ENCODE measurements at places on chromosomes 7 and 10.

DNA sequence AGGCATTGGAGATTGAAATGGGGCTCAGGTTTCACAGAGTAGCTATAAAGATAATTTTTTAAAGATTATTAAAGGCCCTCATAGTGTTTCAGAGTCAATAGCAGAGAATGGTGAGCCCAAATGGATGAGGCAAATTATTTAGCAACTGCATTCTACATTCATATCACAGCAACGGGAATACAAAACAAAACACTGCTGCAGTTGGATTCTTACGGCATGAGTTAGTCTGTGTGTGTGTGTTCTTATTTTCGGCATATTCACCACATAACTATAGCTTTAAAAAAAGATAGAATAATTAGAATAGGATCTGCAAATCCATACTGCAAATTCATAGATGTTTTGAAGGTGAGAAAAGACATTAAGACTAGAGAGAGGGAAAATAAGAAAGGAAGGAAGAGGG lies 66.0 kb downstream of the SUGCT start:
- no peak for DNase-seq

- DNase-seq: no peak
Observed at GRCh38 chr10:107741971-107742370, 577.5 kb upstream of the SORCS1 start.

GRCh38 chr7:73521636-73522104 lies 423 bp downstream of the BAZ1B start:
- DNase-seq: no peak

DNA sequence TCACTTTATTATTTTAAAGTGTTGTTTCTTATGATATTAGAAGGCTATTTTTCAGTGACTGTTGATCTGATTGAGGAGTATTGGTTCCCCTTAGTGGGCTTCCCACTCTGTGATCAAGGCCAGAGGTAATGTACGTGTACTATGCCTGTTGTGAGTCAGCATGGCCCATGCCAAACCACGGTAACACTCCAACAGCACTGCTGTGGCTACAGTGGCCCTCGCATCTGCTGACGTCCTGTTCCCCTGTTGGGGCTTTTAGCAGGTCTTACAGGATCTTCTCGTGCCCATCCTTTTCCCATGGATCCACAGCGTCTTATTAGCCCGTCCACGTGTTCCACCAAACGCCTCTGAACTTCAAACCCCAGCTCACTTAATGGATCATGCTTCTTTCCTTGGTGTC lies 964.6 kb upstream of the CELF2 start:
- DNase-seq: no peak

DNA sequence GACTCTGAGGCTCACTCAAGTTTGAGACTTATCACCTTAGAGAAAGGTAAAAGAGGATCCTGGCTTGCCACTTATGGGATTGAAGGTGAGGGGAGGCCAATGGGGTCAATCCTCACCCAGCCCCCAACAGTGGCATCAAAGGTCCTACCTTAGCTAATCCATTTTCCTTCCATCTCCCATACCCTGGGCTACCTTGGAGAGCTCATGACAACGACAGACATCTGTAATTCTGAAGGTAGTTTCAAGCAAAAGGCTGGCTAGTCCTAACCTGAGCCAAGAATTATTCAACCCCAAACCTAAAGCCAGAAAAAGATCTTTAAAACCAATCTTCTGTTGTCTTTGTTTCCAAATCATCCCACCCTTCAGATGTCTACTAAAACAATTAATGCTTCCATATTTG lies 179.2 kb upstream of the GHITM start:
- DNase-seq: no peak

- DNase-seq: no peak
Observed at GRCh38 chr7:13851736-13852135, 137.7 kb downstream of the ETV1 start.

DNA sequence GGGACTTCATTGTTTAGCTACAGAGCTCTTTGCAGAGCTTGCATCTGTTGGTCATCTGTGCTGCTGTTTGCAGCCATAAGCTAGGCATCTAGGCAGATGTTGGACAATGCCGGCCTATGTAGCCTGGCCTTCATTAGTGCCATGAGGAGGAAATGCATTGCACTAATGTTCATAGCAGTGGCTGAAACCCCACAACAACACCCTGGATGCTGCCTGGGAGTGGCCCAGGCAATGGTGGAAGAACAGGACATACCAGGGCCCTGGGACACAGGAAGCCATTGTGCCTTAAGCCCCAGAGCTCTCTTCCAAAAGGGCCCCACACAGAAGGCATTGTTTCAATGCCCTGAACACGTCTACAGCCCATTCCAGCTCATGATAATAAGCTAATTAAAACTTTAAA lies 131.5 kb upstream of the LYZL1 start:
- DNase-seq: no peak

DNA sequence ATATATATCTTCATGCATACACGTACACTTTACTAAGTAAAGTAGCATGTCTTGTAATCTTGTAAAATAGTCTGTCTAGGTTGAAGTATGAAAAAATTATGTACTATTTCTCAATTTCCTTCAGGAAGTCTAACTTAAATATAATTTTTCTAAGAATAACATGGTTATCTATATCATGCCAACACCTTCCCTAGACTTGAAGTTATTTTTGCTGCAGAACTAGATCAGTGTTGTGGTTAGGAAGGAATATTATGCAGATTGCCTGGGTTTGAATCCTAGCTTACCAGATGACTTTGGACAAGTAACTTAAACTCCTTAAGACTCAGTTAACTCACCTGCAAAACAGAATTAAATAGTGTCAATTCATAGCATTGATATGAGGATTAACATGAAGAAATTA lies 142.2 kb upstream of the SEMA3A start:
- no peak for DNase-seq

- no peak for DNase-seq
Observed at GRCh38 chr7:7496311-7496710, 39.4 kb downstream of the COL28A1 start.

DNA sequence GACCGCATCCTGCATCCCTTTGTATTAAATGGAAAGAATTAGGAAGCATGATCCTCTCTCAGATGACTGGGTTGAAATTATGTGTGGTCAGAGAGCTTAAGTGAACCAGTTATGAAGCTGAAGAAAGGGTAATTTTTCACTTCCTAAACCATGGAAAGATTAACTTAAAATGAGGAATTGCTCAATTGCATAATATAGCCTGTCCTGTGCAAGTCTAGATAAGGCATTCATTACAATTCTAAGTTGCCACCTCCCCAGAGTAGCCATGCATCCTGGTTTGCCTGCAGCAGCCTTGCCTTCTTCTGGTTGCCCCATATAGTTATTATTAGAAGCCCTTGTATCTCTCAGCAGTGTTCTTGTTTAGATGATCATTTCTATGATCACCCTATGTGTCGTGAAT lies 45.3 kb downstream of the STARD3NL start:
- DNase-seq: no peak

DNA sequence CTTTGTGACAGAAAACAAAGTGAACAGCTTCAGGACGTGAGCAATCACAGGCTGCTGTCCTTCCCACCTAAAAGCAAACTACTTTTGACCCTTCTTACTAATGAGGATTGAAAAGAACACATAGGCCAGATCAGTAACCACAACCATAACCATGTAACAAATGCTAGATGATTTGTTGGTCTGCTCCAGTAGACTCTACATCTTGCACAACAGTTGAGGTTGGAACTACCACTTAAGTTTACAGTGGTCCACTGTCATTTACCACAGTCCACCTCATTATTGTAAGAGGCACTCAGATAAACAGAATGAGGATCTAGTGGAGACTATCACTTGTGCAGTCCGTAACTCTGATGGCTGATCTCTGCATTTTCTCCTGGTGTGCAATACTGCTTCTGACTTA lies 27.8 kb downstream of the NET1 start:
- DNase-seq: no peak

DNA sequence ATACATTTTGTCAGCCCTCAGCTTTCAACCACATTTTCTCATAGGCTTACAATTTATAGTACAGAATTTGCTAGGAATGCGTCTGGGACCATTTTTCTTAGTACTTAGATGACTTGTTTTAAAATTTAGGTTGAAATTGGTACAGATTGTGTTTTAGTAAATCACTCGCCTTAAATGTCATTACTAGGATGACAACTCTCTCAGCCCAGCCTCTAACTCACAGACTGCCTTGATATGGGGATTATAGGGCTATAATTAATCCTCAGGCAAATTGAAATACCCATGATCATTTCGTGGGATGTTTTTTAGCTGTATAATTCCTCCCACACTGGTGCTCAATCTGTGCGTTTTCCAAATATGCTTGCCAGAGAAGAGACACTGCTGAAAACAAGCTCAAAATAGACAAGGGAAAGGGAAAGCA lies 299.7 kb upstream of the AKR1E2 start:
- DNase-seq: no peak

DNA sequence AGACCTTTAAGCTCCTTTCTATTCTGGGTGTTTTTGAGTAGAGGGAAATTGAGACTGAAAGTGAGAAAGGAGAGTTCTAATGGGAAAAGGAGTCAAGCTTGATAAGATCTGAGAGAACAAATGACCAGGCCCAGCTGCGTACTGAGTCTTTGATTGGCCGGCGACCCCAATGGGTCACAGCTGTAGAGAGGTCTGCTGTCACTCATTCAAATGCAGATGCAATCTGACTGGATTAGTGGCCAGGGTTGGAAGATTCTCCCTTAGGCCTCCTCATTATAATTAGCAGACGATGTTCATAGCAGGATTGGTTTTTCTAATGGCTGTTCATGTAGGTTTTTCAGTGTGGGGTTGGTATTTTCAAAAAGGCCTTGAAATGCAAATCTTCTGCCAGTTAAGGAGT lies 127.2 kb upstream of the SLC25A13 start:
- no peak for DNase-seq

- DNase-seq: no peak
Observed at GRCh38 chr7:104029765-104030164, 40.3 kb upstream of the RELN start.

DNA sequence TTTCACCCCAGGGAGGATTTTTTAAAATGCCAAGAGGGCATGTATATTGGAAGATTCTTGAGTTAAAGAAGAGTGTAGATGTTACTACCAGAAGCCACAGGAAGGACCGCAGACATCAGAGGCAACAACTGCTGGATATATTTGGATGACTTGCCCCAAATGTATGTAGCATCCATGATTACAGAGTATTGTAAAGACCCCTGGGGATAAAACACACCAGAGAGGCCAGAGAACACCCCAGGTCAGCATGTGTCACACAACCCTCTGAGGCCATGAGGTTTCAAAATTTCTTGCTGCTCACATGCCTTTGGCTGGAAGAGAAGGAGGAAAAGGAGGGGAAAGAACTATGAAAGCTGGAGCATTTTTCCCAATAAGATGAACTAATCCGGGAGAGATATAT lies 108.0 kb upstream of the LSM8 start:
- DNase-seq: no peak

GRCh38 chr7:70674571-70675010 lies 457.4 kb upstream of the GALNT17 start:
- DNase-seq: no peak

- no peak for DNase-seq
Observed at GRCh38 chr10:118960157-118961090, 69.1 kb upstream of the NANOS1 start.

DNA sequence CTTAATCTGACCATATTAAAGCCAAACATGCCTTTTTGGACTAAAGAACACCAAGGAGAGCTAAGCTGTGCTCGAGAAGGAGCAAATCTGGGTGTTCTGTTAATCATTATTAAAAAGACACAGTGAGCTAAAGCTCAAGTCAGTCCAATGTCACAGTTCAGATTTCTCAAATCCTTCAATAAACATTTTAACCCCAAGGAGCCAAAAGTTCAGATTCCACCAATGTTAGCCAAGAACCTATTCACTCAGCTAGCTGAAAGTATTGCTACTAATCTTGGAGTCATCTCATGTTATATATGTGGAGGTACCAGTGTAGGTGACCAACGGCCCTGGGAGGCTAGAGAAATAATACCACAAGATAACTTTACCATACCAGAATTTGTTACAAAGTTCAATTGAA lies 14.5 kb upstream of the ZNF33B start:
- no peak for DNase-seq

GRCh38 chr10:35316218-35316967 lies 19.9 kb upstream of the CCNY start:
- no peak for DNase-seq

GRCh38 chr10:73998623-73998928 lies 660 bp downstream of the VCL start:
- DNase-seq: no peak

DNA sequence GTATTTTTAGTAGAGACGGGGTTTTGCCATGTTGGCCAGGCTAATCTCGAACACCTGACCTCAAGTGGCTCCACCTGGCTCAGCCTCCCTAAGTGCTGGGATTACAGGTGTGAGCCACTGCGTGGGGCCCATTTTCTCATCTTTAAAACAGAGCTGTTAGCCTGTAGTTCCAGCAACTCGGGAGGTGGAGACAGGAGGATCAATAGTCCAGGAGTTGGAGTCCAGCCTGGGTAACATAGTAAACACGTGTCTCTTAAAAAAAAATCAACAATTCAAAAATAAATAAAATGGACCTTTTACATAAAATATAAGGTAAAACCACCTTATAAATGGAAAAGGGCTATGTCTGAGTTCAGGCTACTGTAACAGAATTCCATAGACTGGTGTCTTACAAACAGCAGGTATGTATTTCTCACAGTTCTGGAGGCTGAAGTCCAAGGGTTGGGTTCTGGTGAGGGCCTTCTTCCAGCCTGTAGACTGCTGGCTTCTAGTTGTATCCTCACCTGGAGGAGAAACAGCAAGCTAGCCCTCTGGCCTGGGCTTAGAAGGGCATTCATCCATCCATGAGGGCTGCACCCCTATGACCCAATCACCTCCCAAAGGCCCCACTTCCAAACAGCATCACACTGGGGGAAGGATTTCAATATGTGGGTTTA lies 7.0 kb upstream of the PVRIG start:
- no peak for DNase-seq

GRCh38 chr10:97238855-97239254 lies 53.1 kb upstream of the SLIT1 start:
- no peak for DNase-seq

DNA sequence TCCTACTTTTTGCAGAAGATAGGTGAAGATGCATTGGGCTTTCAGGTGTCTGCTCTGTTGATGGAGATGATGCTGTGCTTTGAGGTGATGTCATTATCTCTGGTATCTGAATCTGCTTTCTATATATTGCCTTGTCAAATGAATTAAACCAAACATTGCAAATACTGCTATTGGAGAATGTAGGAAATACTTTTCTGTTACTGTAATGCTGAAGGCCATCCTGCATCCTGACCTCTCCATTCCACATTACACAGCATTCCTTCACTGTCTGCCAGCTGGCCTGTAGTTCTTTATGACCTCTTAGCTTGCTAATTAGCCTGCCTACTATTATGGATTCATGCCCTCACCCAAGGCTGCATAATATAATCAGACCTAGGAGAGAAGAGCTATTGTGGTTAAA lies 73.2 kb downstream of the VCL start:
- no peak for DNase-seq

DNA sequence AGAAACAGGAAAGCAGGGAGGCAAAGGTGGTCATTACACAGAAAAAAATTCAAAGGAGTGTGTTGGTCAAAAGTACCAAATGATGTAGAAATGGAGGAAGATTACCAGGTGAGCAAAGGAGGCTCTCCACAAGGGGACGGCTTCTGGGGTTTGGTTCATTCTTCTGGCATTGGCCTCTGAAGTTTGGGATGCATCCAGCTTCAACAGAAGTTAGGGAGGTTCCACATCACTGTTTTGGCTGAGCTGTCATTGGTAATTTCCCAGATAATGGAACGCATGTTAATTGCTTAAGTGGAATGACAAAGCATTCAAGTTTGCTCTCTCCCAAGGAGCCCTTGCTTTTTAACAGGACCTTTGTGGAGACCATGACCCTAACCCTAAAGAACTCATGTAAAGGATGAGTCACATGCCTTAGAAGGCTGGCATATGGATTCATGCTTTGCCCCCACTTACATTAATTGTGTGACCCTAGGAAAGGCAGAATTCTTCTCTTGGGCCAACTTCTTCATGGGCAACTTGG lies 398.6 kb downstream of the GPAM start:
- no peak for DNase-seq
